ENCODE measurements at places on chromosomes 1 and 21.

- DNase-seq = no peak
Observed at GRCh38 chr1:210647406-210648333, 319.0 kb downstream of the HHAT start.

DNA sequence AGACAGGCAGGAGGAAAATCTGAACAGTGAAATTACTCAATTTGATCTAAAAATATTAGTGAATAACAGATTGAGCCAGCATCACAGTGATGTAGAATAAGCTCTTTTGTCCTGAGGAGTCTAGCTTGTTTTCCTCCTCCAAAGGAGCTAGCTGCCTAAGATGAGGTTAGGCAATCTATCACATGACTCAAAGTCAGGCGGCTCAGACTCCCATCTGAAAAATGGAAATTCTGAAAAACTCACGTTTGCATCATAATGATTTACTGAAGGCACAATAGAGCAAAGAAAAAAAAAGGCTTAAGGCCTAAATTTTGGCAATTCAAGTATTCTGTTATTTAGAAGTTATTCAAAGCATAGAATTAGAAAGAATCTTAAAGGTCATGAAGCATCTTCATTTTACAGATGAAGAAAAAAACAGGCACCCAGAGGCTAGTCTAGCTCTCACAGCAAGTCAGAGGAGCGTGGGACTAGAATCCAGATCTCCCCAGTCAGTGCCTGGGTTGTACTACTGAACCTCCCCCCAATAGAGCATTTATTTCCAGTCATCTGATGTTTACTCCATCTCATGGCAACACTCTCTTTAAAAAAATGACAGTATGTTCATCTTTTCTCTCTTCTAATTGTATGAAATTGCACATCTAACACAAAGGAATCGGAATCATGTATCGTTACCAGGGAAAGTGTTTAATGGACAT, 62.5 kb upstream of the ATF3 start:
- DNase-seq = no peak

DNA sequence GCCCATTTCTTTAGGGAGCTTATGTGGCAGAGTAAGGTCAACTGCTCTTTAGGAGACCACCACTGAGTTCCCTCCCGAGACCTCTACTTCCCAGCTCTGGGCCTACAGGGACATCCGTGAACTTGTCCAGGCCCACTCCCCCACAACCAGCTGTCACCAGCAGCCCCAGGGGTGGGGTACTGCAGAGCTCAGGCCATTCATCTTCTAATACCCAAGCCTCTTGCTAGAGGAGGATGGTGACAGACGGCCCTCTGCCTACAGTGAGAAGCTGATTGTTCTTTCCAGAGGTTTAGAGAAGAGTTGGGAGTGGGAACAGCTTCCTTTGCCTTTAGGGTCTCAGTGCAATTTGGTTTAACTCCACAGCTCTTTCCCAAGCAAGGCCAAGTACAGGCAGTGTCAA, 33.2 kb upstream of the ARTN start:
- no peak for DNase-seq

- no peak for DNase-seq
Observed at GRCh38 chr1:218525451-218526197, 180.5 kb downstream of the TGFB2 start.

DNA sequence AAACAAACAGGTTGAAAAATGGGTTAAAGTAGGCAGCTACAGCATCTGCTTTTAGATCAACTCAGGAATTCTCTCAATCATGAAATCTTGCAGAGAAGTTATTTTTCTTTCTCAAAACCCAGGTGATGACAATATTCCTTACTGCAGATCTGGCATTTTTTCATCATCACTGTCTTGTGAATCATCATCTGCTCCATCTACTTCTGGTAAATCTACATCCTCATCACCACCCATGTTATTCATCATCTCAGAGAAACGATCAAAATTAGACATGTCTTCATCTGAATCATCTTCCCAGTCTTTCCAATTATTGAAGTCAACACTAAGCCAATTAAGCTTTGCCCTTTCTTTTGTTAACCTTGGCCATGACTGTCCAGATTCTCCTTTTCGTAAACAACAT, 21.8 kb downstream of the GBP2 start:
- no peak for DNase-seq
